Lung microvascular endothelial cell (primary cell): ENCODE measurements at places on chromosomes 7 and 10.
A peak's percentile ranks its signal among the peaks of the same experiment; 100 is the strongest.

DNA sequence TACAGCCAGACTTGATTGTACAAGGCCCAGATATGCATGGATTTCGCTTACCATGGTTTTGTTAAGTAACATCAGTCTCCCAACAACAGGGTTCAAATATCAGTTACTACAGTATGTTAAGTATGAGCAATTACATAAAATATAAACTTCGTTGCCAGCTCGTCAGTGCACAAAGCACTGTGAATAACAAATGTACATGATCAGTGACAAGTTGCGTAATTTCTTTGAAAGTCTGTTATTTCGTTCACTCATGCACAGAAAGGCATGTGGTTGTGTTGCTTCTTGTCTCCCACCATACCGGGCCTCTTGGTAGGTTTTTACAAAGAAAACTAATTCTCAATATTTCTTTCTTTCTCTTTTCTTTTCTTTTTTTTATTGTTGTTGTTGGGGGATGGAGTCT, 12.5 kb upstream of the ZNF487 start:
- DNase-seq: no peak

DNA sequence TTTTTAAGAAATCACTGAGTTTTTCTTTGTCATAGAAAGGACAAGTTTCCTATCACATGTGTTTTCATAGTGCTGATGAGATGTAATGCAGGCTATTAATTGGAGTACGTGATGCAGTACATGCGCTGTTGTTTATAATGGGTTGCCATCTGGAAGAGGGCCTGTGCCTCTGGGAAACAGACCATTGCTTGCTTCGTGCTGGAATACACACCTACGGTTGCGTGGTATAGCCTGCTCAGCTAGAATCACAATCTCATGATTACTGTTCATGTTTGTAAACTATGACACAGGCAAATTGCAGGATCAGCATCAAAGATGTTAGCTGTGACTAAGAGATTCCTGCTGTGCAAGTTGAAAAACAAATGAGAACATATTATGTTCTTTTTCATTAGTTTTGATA, 107.2 kb upstream of the STEAP1B start:
- no peak for DNase-seq

DNA sequence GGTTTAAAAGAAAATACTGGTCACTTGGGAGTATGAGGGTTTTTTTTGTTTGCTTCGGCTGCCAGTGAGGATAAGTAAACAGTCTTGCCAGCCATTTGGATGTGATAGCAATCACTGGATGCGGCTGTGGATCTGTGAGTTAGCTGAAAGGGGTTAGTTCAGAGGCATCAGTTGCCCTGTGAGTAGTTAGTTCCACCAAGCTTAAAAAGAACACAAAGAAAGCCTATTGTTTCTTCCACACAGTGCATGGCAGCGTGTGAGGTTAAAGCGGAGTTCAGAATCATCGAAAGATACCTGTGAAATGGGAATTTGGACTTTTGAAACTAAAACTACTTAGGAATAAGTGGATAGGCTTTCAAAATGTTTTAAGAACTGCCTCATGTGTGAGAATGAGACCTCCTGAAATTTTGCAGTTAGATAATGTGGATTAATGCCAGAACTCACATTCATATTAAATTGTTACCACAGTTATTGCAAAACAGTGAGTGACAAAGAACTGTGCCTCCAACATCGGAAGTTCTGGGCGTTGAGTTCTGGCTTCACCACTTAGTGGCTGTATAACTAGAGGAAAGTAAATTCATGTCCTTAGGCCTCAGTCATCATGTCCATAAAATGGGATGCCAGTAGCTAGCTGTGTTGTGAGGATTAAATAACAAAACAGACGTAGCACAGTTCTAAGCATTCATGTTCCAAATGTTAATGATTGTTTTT, 31.3 kb downstream of the KIAA1217 start:
- DNase-seq: peak; percentile 29

- DNase-seq: no peak
Observed at GRCh38 chr7:155071121-155071651, 1.1 kb downstream of the HTR5A start.

DNA sequence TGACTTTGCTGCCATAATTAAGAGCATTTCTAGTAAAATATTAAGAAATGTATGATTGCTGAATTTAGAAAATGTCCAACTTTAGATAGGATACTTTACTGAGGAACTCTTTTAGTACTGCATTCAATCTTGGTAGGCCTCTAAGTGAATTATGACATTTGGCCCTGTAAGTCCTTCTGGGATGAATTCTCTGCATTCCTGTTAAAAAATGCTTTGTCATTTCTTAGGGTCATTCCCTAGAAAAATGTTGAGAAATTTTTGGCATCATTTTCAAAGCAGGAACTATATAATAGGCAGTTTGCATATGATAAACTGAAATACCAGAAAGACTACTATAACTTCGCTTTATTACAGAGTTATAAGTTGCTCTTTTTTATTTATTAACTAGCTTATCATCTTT, 69.3 kb upstream of the PRR15 start:
- DNase-seq: no peak

- DNase-seq: no peak
Observed at GRCh38 chr10:128927497-128928161, 539.4 kb upstream of the MGMT start.

DNA sequence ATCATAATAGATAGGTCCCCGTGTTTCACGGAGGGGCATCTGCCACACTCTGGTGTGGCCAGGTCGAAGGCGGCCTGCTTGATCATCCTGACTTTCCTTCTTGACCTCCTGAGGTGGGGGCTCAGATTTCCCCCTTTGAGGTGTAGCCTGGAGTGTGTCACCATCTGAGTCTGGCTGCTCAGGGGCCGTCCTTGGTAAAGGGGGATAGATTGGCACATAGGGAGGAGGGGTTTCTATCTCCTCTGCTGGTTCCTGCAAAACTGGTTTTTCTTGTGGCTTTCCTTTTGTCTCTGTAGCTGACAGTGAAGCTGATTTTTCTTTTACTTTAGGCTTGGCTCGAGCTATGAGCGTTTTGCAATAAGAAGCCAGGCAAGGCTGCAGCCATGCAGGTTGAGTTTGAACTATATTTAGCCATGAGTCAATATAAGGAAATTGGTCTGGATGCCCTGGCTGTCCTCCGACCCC, 7.1 kb upstream of the ZNF117 start:
- DNase-seq: peak; percentile 60

DNA sequence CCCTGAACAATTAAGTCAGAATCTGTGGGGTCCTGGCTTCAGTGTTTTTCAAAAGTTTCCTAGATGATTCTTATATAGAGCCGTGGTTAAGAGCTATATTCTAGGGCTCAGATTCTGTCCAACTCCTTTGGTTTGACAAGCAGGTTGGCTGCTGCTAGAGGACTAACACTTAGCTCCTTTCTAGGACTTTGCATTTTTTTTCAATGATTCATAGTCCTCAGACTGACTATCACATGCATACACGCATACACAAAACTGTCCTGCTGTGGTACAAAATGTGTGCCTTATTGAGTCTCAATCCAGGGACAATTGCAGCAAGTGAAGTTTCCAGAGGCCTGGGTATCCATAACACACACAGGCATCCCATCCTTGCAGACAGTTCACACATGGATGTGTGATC, 392.0 kb downstream of the NRG3 start:
- no peak for DNase-seq

- no peak for DNase-seq
Observed at GRCh38 chr10:126948355-126949160, 43.3 kb downstream of the DOCK1 start.

DNA sequence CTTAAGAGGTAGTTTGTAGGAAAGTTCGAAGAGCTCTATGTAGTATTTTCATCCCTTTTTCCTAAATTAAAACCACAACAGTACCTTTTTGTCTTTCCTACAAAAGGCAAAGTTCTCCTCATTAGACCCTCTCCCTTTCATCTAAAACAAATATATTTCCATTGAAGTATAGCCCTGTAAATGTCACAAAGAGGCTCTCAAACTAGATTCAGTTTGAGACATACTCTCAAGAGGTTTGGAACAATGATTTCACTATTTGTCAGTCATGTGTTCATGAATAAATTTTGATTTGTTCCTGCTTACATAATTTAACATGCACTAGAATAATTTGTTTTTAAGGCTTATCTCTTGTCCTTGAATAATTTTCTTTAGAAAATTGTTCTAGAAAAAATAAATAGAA, 12.2 kb downstream of the TAS2R16 start:
- DNase-seq: no peak

DNA sequence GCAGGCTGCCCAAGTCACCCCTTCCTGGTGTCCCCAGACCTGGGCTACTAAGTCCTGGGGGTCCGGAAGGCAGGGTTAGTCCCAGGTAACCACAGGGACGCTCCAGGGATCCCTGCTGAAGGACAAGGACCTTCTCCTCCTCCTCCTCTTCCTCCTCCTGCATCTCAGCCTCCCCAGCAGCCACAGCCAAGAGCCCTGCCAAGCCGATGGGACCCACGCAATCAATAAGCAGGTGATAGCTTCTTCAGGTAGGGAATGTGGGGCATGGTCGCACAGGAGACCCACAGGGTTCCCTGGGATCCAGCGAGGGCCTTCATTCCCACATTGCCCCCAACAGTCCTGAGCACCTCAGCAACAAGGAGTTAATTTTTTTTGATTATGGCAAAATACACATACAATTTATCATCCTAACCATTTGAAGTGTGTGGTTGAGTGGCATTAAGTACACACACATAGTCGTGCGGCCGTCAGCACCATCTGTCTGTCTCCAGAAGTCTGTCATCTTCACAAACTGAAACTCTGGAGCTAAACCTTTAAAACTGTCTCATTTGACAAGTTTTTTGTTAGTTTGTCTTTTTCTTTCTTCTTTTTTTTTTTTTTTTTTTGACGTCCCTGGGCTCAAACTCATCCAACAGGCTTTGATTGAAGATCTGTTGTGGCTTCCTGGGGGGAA, 12.1 kb downstream of the CRYGN start:
- no peak for DNase-seq

- no peak for DNase-seq
Observed at GRCh38 chr7:138632826-138633602, 68.1 kb downstream of the SVOPL start.

GRCh38 chr7:16841681-16842080, 36.9 kb upstream of the AGR2 start:
- no peak for DNase-seq

DNA sequence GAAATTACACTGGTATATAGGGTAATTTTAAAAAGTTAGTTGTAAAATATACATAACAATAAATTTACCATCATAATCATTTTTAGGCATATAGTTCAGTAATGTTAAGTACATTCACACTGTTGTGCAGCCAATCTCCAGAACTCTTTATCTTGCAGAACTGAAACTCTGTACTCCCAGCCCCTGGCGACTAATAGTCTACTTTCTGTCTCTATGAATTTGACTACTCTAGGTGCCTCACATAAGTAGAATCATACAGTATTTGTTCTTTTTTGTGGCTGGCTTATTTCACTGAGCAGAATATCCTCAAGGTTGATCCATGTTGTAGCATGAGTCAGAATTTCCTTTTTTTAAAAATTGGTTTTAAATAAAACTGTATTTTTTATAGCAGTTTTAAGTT, 41.4 kb downstream of the NRF1 start:
- no peak for DNase-seq

- DNase-seq: peak; percentile 23
Observed at GRCh38 chr10:122206471-122207065, 64.5 kb upstream of the BTBD16 start.

- peak; percentile 36 for DNase-seq
Observed at GRCh38 chr7:105934572-105935185, 28.4 kb upstream of the CDHR3 start.

DNA sequence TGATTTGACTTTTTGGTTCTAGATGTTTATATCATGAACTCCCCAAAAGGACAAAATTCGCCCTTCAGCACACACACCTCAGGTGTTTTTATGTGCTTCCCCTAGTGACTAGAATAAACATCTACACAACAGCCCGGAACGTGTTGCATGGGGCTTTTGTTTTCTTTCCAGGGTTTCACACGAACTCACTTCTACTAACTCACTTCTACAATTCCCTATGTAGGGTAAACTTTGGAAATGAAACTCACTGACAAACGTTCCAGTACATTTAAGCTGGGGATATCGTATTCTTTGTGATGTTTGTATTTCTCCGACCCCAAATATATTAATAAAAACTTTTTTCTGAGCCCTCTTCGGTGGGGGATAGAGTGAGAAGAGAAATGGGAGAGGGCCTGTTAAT, 1.4 kb downstream of the TRA2A start:
- peak; percentile 79 for DNase-seq

GRCh38 chr7:105046414-105046813, 32.4 kb downstream of the KMT2E start:
- DNase-seq: peak; percentile 9

- DNase-seq: peak; percentile 54
Observed at GRCh38 chr10:77392851-77393250, 244.8 kb downstream of the KCNMA1 start.

DNA sequence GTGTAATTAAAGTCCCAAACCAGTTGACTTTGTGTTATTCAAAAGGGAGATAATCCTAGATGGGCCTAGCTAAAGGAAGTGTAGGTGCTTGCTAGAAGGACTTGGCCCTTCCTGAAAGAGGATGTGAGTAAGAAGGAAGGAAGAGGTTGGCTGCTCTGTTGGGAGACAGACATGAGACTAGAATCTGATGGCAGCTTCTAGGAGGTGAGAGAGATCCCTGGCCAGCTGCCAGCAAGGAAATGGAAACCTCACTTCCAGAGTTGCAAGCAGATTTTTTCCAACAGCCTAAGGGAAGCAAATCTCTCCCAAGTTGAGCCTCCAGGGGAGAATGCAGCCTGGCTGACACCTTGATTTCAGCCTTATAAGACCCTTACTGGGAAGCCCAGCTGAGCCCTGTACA, 368.4 kb upstream of the ZMIZ1 start:
- peak; percentile 87 for DNase-seq

GRCh38 chr7:106421181-106421762, 136.5 kb upstream of the NAMPT start:
- peak; percentile 93 for DNase-seq

DNA sequence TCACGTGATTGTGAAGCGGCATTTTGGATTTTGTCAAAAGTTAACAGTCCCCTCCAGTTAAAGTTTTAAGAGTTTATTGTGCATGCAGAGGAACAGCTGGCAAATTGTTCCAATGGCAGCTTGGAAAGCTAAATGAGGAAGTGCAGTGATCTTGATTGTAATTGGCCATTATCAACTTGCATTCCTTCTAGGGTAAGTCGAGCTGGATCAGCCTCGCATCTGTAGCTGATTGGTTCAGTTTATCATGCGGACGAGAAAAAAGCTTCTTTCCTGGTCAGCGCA, 566 bp downstream of the ZNF789 start:
- DNase-seq: peak; percentile 82

GRCh38 chr10:60426425-60426824, 36.8 kb upstream of the ANK3 start:
- peak; percentile 20 for DNase-seq
